Activated naive CD4-positive, alpha-beta T cell treated with anti-CD3 and anti-CD28 coated beads for 36 hours (primary cell): ENCODE measurements at places on chromosomes 3 and 15. TPM values are rescaled to one million over a fixed set of nuclear protein-coding genes. Genes with fewer than 3 reads are reported as not detected.

Gene SH2D7
- not detected for total RNA-seq

Gene PLCB2
- total RNA-seq, result 56.7 TPM

Gene TOP2B
- 114 TPM for total RNA-seq

Gene ZPLD1
- total RNA-seq, result not detected

Gene CFAP100
- not detected for total RNA-seq

Gene PP2D1
- total RNA-seq, result not detected

Gene TMEM45A
- total RNA-seq, result 0.21 TPM

Gene IL20RB
- total RNA-seq, result 0.59 TPM

Gene LINS1
- total RNA-seq, result 36.8 TPM

Gene ZNF501
- total RNA-seq, result 1.6 TPM

Gene TRNT1
- total RNA-seq, result 42.3 TPM

Gene ERC2
- not detected for total RNA-seq

Gene TTLL13
- total RNA-seq, result 0.15 TPM

Gene PSTPIP1
- 94.2 TPM for total RNA-seq

Gene CD86
- total RNA-seq, result not detected

Gene ECE2
- total RNA-seq, result not detected

Gene OR5K2
- total RNA-seq, result not detected

Gene DOCK3
- 1.6 TPM for total RNA-seq

- no peak for DNase-seq
Measured at GRCh38 chr3:111831840-111832239, 27.2 kb upstream of the PHLDB2 start.

GRCh38 chr3:10189557-10190354, 25.0 kb downstream of the IRAK2 start:
- DNase-seq, result peak; percentile 77

GRCh38 chr3:11784971-11785377, 61.7 kb downstream of the TAMM41 start:
- DNase-seq, result peak; percentile 32

GRCh38 chr3:112030901-112031300, 3.6 kb upstream of the TMPRSS7 start:
- no peak for DNase-seq

DNA sequence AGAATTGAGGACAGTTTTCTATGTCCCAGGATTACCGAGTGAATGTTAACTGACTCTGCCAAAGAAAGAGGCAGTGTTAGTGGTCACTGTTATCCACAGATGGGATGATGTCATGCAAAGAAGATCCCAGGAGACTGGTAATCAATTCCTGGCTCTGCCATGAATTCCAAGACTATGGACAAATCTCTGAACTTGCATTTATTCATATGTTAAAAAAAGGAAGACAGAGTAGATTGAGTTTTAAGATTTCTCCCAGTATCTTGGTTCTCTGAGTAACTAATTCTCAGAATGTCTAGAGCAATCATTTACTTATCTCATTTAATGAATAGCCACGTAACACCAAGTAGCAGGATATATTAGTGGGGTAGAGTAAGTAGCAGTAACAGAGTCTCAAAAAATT, 11.5 kb upstream of the MAP3K13 start:
- DNase-seq, result no peak

GRCh38 chr3:113409676-113410075, 31.6 kb downstream of the CFAP44 start:
- no peak for DNase-seq

DNA sequence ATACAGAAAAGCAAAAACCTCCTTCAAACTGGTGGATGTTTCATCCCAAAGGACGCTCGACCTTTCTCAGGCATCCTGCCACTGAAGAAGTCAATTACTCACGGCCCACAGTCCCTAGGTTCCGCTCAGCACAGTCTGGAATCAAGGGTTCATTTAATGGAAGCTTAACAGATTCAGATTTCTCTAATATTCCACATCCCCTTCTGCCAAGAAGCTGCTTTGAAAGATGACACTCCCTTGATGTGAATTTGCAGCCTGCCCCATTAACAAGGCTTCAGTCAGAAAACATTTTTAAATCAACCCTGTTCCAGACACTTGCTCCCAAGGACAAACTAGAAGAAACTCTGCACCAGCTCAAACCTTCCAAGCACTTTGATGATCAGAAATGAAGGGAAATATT, 81.2 kb downstream of the LIPC start:
- no peak for DNase-seq

GRCh38 chr3:44721231-44722102, 8.0 kb upstream of the ZNF501 start:
- no peak for DNase-seq

DNA sequence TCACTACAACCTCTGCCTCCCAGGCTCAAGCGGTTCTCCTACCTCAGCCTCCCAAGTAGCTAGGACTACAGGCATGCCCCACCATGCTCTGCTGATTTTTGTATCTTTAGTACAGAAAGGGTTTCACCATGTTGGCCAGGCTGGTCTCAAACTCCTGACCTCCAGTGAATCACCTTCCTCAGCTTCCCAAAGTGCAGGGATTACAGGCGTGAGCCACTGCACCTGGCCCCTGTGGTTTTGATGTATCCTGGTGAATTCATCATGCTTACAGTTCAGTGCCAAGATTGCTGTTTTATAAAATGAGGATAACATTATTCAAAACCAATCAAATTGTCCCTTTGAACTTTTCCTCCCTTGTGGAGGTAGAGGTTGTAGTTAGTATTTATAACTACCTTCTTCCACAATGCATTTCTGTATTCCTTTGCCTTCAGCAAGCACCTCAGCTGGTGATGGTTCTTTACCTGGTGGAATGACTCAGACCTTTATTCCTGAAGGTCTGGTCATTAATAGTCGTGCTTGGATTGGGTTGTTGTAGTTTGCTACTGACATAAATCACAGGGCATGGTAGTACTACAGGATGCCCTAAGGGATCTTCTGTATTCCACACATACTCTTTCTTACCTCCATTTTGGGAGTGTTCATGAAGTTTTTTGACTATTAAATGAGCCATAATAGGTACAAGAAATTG, 76.9 kb downstream of the UBP1 start:
- DNase-seq, result no peak

DNA sequence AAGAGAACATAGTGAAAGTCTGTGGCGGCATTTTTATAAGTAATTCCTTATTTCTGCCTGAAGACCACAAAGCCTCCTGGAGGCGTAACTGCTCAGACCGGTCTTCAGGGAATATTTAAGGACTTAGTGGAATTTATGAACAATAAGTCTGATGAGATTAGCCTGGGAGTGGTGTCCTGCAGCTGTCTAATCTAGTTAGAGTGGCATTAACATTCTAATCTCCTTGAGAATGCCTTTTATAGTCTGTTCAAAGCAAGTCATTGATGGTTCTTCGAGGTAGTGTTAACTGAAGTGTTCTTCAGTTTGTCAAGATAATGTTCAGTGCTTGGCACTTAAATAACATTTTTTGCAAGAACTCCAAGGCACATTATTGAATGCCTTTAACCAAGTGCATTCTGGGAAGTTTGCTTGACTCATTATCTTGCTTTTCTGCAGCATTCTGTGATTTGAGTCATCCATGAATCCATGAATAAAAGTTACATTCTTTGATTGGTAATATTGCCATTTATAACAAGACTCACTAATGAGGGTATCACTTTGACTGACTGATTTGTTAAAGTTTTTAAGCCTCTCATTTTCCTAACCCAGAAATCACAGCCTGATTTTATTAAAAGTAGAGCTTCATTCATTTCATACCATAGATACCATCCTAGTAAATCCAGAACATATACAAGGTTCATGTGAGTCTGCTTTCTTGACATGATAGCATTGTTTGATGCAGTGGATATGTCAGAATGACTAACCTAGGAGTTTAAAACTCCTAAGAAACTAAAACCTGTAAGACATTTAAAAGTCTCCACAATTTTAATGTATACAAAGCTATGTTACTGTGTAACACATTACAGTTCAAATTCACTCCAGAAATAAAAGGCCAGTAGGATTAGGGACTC, 12.5 kb downstream of the RBM5 start:
- no peak for DNase-seq

DNA sequence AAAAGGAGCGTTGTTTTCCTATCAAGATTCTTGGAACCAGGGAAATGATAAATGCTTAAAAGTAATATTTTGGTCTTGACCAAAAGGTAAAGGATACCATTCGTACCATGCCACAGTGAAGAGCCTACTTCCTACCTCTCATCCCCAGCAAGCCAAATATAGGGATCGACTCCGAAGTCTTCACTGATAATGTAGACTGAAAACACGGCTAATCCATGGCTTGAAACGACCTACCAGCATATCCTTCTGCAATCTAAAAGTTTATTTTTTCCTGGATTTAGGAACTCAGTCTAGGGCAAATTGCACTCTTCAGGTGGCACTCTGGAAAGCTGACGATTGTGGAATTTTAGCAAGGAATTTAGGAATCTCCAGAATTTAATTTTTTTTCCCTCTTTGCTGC, 1.9 kb upstream of the SEMA6D start:
- no peak for DNase-seq

DNA sequence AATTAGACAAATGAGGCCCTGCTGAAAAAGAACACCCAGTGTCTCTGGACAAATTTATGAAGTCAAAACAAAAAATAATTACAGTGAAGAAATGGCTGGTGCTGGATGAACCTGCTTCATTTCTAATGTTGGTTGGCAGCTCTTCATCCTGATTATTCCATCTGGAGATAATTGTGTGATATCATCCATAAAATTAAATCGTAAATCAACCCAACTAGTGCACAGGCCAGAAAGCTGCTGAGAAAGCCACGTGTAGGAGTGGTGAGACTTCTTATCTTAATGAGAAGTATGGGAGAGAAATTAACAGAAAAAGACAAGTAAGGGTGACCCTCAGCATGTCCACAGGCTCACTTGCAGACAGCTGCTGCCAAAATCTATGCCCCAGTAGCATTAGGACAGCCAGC, 465.2 kb upstream of the TGFBR2 start:
- no peak for DNase-seq

GRCh38 chr15:48623456-48623855, 22.1 kb downstream of the FBN1 start:
- DNase-seq, result no peak

GRCh38 chr3:30986551-30986950, 92.1 kb upstream of the GADL1 start:
- no peak for DNase-seq
